ENCODE measurements at places on chromosomes 7 and 10.

DNA sequence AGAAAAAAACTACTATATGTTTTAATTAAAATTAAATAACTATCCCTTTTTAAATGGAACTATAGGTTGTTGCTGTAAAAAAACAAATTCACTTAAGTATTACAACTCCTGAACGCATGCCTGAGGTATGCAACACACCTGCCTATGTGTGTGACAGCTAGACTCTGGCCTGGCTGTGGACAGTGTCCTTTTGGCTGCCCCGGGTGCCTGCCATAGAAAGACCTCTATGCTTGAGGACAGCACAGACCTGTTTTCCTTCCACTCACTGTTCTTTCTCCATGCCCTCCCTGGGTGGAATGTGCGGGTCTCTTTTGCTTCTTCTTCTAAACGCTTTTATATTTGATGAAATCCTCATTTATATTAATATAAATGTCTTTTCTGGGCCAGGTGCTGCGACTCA, 6.5 kb upstream of the PPIA start:
- no peak for DNase-seq

DNA sequence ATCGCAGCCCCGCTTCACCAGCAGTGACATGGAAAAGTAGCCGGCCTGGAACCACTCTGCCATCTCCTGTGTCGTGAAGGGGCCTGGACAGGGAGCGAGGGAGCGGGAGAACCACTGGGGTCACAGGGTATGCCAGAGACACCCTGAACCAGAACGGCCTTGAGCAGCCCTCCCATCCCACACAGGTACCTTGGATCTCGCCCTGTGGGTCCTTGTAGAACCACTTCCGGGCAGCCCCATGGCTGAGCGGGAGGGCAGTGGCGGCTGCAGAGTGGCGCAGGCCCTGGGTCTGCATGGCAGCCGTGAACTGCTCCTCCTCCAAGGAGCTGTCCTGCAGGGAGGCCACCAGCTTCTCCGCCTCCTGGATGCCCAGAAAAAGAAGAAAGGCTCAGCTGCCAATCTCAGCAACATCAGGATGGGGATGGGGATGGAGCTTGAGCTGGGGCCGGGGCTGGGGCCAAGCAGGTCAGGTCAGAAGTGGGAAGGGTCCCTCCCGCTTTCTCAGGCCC, 9.5 kb downstream of the GIGYF1 start:
- no peak for DNase-seq

DNA sequence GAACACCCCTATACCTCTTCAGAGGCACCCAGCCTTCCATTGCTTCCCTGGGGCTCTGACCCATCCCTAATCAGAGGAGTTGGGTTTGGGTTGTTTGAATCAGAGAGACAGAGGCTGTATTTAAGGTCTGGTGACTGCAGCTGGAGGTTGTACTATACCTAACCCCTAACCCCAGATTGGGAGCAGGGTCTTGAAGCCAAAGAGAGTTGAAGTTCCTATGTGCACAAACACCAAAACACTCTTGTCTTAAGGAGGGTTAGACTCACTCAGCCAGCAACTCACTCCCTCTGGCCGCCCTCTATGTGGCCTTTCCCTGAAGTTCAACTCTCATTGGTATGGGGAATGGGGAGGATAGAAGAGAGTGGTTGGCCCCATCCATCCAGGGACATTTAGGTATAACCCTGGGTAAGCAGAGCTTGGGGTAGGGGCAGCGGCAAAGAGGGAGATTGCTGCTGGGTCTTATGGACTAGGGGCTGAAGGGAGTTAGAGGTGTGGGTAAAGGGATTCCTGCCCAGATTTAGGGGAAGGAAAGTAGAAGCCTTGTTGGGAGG, 80.0 kb downstream of the PAX2 start:
- no peak for DNase-seq

DNA sequence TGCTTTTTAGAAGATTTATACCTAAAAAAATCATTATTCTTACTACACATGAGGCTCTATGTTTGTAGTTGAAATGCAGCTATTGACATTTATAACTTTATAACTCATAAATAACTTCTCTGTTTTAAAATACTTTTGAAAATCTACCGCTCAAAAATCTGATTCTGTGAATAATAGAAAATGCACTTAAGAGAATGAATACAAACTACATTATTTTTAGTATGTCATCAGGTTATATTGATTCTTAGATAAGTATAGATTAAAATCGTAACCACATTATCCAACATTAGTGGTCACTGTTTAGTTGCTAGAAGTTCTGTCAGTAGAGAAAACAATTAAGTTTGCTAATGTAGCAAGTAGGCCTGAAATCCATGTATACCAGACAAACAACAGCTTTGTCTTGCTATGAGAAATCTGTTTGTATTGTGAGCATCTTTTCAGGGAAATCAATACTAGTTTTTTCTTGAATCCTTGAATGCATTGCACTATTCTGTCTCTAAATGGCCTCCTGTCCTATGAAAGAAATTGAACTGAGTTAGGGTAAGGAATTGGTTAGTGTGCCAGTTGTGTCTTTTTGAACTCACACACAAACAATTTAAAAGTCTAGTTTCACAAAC, 116.5 kb upstream of the HDAC9 start:
- DNase-seq: no peak

GRCh38 chr7:130421684-130422083, 19.1 kb downstream of the CEP41 start:
- no peak for DNase-seq

DNA sequence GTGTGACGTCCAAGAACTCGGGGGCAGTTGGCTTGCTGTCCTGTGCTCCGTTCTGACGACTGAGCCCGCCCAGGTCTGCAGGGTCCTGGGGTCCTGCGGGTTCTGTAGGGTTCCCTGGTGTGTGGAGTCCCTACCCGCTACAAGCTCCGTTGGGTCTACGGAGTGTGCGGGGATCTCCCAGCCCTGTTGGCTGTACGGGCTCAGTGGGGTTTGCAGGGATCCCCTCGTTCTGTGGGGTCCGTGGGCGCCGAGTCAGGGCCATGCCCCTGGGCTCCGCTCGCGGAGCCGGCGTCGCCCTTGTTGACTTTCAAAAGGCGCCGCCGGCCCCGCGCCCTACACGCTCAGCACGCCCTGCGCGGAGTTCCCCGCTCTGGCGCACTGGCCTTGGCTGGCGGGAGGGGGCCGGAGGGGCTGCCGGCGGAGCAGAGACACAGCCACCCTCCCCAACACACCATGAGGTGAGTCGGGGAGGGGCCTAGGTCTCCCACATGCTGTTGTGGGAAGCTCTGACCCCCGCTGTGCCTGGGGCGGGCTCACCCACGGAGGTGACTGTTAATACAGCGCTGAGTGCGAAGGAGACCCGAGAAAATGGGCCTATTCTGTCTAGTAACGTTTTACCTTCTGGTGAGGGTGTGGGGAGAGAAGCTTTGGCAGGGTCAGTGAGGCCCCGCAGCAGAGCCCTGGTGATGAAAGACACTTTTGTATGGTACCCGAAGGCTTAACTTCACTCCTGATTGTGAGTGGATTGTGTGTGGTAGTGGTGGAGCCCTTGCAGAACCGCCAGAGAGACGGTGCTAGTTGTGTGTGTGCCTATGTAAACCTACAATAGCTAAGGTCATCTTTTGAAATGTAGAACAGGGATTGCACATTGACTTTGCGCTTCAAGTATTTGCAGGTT, 8.1 kb downstream of the TASOR2 start:
- peak; percentile 51 for DNase-seq

GRCh38 chr7:156589808-156590207, 50.8 kb upstream of the RNF32 start:
- DNase-seq: no peak

GRCh38 chr10:79230328-79230830, 116.9 kb upstream of the PPIF start:
- DNase-seq: no peak

DNA sequence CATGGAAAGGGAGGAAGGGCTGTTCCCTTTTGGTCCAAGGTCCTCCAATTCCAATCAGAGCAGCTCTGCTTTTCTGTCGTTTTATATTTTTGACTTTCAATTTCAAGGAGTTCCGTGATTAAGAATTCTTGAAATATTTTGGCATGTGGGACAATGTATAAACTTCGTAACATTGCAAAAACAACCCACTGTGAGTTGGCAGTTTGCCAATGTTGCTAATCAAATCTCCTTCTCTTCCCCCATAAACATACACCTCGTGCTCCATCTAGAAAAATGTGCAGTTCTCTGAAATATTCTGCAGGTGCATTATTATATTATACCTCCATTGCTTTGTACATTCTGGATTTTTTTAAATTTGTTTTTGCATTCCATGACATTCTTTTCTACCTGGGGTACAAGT, 49.8 kb downstream of the POU6F2 start:
- DNase-seq: no peak

GRCh38 chr10:104574838-104575237, 66.3 kb upstream of the SORCS3 start:
- no peak for DNase-seq

DNA sequence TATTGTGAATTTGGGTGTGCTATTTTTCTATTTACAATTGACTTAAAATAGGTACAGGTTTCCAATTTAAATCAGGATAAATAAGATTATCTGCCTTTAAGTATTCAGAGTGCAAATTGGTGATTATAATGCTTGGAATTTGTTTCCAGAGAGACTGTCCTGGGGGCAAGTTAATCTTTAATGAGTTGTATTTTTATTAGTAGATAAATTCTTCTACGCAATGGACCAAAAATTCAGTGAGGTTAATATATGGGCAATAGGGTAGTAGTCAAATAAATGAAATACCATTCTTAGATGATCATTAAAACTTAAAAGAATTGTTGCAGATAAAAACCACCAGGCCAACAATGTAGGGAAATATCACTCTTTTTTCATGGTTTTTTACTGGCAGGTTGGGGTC, 3.4 kb downstream of the BICC1 start:
- no peak for DNase-seq

- no peak for DNase-seq
Measured at GRCh38 chr10:110461530-110461929, 36.2 kb upstream of the DUSP5 start.

DNA sequence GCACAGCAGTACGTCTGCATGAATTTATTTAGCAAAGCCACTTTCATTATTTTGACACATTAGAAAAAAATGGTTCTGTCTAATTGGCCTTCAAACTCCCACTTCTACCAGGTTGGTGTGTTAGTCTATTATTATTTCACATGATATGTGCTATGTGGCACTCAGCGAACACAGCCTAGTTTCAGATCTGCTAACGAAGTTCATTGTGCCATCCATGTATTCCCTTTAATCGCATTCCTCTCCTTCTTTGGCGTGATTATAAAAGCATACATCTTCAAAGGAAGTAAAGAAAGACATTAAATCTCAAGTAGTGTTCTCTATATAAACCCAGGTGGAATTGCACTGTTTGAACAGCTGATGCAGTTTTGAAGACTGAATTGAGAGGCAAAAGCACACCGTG, 96.4 kb upstream of the CACNA2D1 start:
- no peak for DNase-seq

DNA sequence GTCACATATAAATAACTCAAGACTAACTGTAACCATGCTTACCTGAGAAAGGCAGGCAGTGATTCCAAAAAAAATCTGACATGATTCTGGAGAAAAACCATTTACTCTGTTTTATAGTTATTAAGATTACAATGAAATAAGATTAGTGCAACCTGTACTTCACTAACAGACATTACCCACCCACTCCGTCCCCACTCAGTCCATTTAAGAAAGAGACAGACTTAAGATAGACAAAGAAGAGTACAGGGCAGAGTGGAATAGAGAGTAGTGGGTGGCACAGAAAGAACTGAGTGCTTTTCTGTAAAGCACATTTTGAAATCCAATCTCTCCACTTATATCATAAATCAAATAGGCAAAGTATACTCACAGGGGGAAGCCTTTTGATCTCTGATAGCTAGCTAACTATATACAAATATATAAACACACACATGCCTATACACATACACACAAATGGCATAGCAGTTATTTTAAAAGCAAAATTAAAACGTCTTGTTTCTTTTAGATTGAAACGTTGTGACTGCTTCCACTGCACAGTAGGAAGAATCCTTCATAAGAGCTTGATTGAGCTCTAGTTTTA, 11.9 kb downstream of the PAXIP1 start:
- DNase-seq: no peak

GRCh38 chr7:6226194-6226799, 46.1 kb downstream of the CYTH3 start:
- DNase-seq: no peak

GRCh38 chr10:112352044-112352443, 21.9 kb upstream of the ACSL5 start:
- no peak for DNase-seq

DNA sequence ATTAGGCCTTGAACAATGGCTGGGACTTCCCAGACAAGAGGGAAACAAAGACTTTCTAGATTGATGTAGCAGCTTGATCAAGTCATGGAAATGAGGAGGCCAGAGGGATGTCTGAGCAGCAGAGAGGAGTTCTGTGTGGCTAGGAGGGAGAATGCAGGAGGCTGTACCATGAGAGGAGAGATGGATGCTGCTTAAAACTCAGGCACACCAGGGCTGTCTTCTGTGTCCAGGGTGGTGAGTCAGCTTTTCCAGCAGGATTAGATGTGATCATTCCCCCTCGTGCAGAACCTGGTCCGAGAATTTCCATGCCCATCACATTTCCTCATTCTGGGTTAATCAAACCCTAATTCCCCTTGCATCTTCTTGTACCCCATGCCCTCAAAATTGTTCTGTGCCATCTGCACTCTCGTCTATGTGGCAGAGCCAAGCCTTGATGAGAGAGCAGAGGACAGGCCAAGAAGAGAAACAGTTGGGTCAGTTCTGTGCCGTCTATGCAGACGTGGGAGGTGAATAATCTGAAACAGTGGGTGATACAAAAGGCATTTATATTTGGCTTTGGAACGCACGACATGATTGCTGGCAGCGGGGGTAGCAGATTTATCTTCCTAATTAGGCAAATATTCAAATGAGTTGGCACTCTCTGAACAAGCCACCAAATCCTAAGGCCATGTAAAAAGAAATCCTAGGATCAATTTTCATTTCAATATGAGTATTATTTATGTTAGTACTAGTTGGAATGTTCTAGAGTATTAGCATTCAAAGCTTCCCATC, 160.7 kb downstream of the TMEM178B start:
- no peak for DNase-seq

DNA sequence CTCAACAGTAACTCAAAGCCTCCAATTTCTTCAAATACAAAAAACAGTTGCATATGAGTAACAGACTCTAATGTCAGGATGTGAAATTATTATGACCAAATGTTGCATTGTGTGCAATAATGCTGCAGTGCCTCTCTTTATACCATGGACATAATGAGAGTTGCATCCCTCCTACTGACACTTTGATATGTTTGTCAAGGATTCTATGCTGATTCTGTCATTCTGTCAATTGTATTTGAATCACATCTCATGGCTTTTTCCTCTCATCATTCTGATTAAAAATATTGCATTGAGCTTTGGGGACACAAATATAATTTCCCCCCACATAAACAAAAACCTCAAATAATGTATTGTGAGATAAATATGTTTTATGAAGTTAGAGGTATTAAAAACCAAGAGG, 84.6 kb upstream of the SGCE start:
- no peak for DNase-seq
